ENCODE measurements at places on chromosomes 3 and 15. TPM values are rescaled to one million over a fixed set of nuclear protein-coding genes. Genes with fewer than 3 reads are reported as not detected.

Gene MESP2
- 0.22 TPM for total RNA-seq

Gene GOLGA8T
- total RNA-seq = 0.71 TPM

Gene DUOXA1
- total RNA-seq = 0.17 TPM

Gene ZNF620
- total RNA-seq = 2.3 TPM

Gene CNTN3
- 1.8 TPM for total RNA-seq

Gene LRRC31
- total RNA-seq = not detected

- DNase-seq = no peak
These were observed 6.0 kb downstream of the DIPK2A start for GRCh38 chr3:143977341-143978262.

DNA sequence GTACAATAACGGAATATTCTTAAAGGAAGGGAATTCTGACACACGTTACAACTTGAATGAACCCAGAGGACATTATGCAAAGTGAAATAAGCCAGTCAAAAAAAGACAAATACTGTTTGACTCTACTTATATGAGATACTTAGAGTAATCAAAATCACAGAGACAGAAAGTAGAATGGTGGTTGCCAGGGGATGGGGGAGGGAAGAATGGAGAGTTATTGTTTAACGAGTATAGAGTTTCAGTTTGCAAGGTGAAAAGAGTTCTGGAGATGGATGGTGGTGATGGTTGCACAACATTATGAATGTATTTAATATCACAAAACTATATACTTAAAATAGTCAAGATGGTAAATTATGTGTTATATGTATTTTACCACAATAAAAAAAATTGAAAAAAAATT is 112.9 kb upstream of the ARHGEF3 start:
- DNase-seq = no peak

DNA sequence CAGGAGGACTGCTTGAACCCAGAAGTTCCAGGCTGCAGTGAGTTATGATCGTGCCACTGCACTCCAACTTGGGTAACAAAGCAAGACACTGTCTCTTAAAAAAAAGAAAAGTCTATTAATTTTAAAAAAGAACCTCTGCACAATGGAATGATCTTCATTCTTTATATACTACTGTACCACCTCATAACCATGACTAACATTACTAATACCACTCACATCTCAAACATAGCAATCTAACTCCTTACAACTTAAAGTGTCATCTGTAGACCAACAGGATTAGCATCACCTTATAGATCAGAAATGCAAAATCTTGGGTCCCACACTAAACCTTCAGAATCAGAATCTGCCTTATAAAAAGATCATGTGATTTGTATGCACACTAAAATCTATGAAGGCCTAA is 48.8 kb upstream of the MAP4 start:
- DNase-seq = no peak

- no peak for DNase-seq
These were observed 665 bp downstream of the PIGB start for GRCh38 chr15:55319537-55320237.

GRCh38 chr3:86830566-86830965 is 160.4 kb downstream of the VGLL3 start:
- DNase-seq = no peak

DNA sequence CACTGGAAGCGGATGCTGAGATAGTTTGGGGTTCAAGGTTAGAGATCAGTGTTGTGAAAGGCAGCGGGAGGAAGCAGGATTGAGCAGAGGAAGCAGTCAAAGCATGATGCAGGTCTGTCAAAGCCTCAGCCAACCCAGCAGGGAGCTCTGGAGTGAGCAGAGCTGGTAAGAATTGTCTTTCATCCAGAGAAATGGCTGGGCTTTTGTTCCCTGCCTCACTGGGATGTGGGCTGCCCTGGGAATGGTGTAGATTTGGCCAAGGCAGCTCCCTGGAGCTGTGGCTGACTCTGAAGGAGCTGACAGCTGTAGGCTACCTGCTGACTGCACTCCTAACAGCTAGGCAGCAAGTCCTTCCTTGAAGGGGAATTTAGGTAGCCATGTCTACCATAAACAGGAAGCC is 61.9 kb upstream of the STXBP5L start:
- DNase-seq = no peak

DNA sequence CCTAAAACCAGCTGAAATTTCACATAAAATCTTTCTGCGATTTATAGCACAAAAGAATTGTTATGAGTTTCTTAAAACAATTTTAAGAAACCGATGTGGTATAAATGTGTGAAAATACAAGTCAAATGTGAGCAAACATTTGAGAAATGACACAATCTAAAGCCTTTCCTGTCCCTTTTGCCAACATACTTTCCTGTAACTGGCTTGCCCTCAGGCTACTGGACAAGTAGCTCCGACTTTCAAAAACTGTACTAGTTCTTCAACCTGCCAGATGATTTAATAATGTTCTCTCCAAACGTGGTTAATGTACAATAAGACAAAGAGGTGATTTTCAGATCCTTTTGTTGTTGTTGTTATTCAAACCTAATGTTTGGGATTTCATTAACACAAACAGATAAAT is 105.9 kb upstream of the ARHGEF26 start:
- DNase-seq = no peak

DNA sequence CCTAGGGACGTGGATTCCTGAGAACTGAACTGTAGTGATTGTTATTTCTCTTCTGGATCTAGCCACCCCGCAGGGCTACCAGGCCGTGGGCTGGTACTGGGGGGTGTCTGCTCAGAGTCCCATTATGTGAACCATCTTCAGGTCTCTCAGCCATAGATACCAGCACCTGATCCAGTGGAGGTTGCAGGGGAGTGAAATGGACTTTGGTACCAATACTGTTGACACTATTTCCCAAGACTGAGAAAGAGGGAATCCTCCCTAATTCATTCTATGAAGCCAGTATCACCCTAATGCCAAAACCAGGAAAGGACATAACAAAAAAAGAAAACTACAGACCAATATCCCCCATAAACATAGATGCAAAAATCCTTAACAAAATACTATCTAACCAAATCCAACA is 237.0 kb upstream of the AGTR1 start:
- DNase-seq = no peak

- no peak for DNase-seq
These were observed 30.1 kb upstream of the CFAP20DC start for GRCh38 chr3:59079962-59080361.

DNA sequence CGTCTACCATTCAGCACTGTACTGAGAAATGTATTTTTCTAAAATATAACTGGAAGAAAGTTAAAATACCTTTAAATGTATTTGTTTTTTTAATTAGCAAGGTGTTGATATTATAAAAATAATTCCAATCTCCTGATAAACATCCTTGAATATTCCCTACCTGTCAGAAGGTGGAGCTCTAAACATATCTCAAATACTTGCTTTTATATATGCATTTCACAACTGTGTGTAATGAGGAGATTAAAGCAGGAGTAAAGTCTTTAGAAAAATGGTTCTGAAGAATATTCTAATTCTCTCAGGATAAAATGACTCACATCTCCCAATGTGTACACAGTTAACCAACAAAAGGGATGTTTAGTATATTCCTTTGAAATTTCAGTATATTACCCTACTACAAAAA is 422.7 kb downstream of the PLCL2 start:
- DNase-seq = no peak
